Stimulated activated CD4-positive, alpha-beta T cell treated with anti-CD3 and anti-CD28 coated beads, Interleukin-1b, Interleukin-23, amount 100 ng/mL, for 24 hours (primary cell): ENCODE measurements at places on chromosomes 5 and 9.

- DNase-seq = no peak
These were observed 391.8 kb upstream of the CD180 start for GRCh38 chr5:67588389-67588788.

GRCh38 chr5:178545176-178545575, 45.0 kb downstream of the COL23A1 start:
- DNase-seq = no peak

- no peak for DNase-seq
These were observed 108.2 kb upstream of the IFNE start for GRCh38 chr9:21590058-21590996.

GRCh38 chr5:90932052-90932699, 373.6 kb downstream of the ADGRV1 start:
- no peak for DNase-seq

DNA sequence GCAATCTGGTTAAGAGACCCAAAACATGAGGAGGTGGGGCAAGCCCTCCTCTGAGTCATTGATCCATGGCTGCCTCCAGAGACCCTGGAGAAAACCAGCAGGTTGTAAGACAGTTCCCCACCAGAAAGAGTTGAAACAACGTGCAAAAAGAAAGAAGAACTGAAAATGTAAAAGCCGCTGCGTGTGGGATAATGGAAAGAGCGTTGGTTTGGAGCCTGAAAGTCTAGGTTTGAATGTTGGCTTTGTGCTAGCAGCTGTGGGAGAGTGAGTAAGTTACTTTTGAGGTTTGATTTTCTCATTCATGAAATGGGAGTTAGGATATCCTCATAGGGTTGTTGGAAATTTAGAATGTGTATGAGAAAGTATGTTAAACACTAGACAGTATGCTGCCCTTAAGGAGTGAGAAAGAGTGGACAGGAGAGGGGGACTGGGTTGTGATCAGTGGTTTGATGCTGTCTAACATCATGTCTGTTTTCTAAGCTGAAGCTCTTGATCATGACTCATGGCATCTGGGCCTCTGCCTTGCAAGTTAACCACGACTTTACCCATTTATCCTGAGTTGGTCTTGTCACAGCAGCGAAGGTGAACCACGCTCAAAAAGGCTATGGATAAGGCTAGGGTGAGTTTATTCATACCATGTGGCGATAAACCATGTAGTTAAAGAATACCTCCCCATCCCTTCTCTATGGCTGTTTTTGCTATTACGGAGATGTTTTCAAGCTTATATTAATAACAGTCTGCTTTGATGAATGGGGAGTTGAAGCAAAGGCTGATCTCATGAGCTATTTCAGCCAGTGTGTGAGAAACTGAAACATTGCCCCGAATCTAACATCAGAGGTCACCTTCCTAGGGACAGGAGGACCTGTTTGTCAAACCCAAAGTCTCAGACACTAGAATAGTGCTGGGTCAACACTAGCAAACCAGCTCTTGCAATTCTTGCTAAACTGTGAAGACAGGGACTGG, 41.3 kb downstream of the ZNF366 start:
- no peak for DNase-seq
